ENCODE measurements at places on chromosomes 7 and 10. TPM values are rescaled to one million over a fixed set of nuclear protein-coding genes. Genes with fewer than 3 reads are reported as not detected.

LRMDA gene
- polyA plus RNA-seq = 0.12 TPM

GPR15LG gene
- not detected for polyA plus RNA-seq

DNA sequence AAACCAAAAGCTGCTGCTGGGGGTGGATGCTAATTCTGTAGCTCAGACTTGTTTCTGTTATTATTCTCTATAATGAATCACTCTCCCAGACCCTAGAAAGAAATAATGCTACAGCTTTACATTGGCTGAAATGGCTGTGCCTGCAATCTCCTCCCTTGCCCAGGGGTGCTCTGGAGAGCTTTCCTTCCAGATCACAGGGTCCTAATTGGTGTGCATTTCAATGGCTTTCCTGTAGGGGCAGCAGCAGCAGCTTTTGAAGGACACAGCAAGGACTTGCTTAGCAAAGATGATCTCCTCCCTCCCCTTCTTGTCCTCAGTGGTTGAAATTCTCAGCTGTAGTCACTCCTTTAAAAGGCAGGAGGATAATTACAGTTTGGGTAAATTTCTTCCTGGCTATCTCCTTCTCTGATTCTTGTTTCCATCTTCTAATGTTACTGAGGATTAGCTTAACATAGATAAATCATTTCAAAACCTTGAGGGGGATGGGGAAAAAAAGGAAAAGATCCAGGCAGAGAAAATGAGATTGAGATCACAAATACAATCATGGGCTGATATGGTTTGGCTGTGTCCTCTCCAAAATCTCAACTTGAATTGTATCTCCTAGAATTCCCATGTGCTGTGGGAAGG, 120.2 kb upstream of the CTTNBP2 start:
- DNase-seq = no peak

KCND2 gene
- polyA plus RNA-seq = not detected

WNT8B gene
- polyA plus RNA-seq = 0.04 TPM
